ENCODE measurements at places on chromosomes 7 and 10. TPM values are rescaled to one million over a fixed set of nuclear protein-coding genes. Genes with fewer than 3 reads are reported as not detected.

NRG3 gene
- not detected for total RNA-seq

HGF gene
- total RNA-seq, result 0.16 TPM

GRCh38 chr10:106504536-106504935 is 660.0 kb downstream of the SORCS1 start:
- no peak for DNase-seq

DNA sequence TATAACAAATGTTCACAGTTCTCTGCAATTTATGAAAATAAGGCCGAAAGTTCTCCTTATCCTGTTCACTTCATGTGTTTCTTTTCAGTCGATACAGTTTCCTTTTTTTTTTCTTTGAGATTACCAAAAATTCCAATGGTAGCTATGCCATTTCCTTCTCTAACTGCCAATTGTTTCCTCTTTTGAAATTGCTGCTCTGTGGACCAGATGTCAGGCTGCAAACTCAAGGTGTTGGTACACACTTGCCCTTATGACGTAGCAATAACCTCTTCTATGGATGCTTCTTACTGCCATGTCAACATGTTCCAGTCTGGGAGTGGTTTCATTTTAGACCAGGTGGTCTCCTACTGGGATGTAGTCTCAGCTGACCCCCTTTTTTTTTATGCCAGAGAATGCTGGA is 52.9 kb downstream of the CASD1 start:
- no peak for DNase-seq

DNA sequence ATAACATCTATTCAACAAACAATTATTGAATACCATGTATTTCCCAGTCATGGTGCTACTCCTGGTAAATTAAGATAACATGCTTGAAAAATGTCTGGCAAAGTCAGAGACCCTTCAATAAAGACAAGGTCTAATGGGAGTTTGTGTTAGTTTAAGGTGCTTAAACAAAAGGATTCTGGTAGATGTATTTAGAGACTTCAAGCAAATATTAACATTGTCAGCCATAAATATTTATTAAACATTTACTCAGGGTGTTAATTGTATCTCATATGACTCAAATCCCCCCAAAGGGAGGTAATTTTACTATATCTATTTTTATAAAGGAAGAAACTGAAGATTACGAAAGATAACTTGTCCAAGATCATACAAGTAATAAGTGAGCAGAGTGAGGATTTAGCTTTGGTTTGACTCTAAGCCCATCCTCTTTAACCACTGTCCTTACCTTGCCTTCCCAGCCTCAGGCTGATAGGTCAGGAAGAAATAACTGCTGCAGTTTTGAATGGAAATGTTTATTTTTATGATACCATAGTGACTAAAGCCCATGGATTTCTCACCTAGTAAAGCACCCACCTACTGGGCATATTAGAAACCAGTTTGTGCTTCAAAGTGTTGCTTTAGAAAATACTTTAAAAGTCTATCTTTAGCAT is 215.4 kb downstream of the COBL start:
- no peak for DNase-seq

DNA sequence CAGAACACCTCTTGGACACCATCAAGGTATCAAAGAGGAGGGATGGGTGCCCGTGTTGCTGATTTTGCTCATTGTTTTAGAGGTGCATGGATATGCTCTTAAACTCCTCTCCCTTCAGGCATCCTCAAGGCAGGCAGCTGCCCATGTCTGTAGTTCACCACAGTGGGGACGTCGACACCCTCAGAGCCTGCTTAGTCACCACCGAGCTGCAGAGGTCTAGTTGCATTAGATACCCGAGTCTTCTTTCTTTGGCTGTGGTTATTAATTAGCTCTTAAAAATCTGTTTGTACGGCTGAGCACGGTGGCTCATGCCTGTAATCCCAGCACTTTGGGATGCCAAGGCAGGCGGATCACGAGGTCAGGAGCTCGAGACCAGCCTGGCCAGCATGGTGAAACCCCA is 24.7 kb upstream of the TSPAN13 start:
- peak; percentile 50 for DNase-seq

DNA sequence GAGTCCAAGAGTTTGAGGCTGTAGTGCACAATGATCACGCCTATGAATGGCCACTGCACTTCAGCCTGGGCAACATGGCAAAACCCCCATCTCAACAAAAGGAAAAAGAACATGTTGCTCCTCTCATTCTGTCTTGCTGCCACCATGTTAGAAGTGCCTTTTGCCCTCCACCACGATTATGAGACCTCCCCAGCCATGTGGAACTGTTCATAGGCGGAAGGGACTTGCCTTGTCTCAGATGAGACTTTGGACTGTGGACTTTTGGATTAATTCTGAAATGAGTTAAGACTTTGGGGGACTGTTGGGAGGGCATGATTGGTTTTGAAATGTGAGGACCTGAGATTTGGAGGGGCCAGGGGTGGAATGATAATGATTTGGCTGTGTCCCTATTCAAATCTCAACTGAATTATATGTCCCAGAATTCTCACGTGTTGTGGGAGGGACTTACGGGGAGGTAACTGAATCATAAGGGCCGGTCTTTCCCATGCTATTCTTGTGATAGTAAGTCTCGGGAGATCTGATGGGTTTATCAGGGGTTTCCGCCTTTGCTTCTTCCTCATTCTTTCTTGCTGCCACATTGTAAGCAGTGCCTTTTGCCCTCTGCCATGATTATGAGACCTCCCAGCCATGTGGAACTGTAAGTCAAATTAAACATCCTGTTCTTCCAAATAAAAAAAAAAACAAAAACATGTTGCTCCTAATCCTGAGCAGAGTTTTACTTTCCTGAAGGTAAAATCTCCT is 22.3 kb downstream of the DLG5 start:
- no peak for DNase-seq

Measured in SJCRH30 (cell line).